ENCODE measurements at places on chromosomes 7 and 10.

DNA sequence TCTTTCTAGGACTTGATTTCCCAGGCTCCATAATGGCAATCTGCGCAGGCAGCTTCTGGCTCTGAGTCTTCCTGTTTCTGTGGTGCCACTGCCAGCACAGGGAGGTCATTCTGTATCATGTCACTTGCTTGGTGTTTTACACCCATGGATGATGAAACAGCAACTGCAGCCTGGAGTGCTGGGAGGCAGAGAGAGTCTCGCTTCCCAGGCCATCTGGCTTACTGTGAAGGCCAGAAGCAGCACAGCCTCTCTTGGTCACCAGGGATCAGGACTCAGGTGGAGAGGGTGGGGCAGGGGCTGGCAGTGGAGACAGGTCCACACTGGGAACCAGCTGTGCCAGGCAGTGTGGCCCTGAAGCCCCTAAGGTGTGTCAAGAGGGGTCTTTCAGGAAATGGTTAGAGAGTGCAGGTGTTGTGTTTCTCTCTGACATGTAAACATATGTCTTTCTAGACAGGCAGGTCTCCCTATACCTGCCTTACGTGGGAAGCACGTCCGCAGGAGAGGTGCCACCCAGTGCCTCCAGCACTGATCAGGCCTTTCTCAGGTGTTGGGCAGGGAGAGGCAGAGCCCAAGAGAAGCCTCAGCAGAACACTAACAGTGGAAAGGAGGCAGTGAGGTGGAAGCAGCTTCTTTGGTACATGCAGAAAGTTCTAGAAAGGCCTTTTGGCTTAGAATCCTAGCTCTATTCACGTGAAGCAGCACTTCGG, 71.4 kb downstream of the INSIG1 start:
- no peak for DNase-seq

- DNase-seq: no peak
These were observed 39.5 kb downstream of the PRKAG2 start for GRCh38 chr7:151837285-151838042.

DNA sequence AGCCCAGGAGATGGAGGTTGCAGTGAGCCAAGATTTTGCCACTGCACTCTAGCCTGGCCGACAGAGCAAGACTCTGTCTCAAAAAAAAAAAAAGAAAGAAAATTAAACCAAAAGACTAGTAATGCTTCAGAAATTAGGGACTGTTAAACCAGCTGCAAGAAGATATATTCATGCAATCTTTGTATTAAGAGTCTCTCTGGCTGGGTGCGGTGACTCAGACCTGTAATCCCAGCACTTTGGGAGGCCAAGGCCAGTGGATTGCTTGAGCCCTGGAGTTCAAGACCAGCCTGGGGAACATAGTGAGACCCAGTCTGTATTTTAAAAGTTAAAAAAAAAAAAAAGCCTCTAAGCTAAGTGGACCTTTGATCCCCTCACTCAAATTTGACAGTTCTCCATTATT, 2.5 kb upstream of the HNRNPF start:
- no peak for DNase-seq

DNA sequence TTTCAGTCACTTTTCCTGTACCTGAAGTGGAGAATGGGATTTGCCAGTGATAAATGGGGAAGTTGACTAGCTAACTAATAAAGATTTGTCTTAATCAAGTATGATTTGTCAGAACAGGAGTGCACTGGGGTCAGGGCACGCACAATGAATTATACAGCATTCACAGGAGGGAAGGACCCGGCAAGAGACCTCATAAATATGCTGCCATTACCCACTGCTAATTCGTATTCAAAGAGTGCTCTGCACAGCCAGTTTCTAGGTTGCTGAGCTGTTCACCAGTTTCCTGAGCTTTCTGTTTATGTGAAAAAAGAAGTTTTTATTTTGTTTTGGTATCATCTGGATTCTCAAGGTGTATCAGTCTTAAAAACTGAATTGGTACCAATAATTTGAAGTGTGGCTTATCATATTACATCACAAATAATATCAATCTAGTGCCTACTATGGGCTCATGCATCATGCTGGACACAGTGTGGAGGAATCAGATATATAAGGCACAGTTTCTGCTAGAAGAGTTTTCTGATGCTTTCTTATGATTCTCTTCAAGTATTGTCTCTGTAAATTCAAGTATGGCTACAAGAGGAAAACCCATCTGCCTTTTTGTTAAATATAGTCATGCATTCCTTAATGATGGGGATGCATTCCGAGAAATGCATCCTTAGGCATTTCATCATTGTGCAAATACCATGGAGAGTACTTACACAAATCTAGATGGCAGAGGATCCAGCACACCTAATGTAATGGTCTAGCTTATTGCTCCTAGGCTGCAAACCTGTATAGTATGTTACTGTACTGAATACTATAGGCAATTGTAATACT, 202.2 kb downstream of the VTI1A start:
- DNase-seq: peak; percentile 28

GRCh38 chr7:68258609-68259008, 1262.0 kb downstream of the TYW1 start:
- no peak for DNase-seq

DNA sequence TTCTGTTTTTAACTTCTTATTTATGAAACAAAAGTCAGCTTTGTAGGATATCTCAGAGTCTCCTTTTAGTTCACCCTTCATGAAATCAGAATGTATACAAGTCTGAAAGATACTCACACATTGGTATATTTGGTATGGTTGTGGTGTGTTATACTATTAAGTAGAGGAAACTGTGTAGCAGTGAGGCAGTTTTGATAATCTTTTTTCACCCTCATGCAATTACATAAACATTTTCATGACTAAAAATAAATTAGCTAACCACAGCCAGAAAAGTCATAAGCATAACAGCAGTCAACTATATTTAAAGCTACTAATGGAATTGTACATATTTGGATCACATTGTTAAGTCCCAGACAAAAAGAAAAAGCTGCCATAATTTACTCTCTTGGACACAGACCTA, 62.1 kb downstream of the FAM185A start:
- no peak for DNase-seq

DNA sequence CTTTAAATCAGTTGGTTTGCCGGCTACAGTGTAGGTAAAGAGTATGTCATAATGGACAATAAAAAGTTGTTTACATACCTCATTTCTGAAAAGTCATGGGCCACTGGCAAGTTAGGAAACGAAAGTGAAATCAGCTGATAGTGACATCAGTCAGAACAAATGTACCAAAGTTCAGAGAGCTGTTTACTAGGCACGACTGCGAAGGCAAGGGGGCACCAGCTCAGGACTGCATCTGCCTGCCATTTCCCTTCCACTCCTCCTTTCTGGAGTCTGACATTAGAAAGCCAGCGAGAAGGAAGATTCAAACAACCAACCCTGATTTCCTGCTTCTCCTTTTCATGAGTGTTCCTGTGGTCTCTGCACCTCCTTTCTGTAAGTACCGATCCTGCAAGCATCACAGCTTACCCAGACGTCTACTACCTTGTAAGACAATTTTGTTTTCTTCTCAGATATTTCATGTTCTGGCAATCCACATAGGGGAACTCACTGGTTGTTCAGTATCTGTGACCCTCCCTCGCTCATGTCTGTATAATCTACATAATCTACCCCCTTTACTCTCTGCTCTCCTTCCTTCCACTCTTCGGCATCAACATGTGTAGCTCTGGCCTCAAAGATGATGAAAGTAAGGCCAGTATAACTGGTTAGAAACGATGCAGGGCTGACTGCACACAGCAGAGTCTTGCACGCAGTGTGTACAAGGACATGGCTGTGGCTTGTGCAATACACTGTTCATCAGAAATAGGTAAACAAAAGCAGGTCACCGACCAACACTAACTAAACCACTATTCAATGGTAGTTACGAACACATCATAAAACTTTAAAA, at the start of gene TMEM140:
TMEM140 (plus strand) TSS at position 174 of the 823 bp plus-strand sequence. CDS start 16,370 bp downstream, outside the sequence.
- DNase-seq: peak; percentile 77

- no peak for DNase-seq
These were observed 69.7 kb upstream of the STK17A start for GRCh38 chr7:43513251-43513650.

DNA sequence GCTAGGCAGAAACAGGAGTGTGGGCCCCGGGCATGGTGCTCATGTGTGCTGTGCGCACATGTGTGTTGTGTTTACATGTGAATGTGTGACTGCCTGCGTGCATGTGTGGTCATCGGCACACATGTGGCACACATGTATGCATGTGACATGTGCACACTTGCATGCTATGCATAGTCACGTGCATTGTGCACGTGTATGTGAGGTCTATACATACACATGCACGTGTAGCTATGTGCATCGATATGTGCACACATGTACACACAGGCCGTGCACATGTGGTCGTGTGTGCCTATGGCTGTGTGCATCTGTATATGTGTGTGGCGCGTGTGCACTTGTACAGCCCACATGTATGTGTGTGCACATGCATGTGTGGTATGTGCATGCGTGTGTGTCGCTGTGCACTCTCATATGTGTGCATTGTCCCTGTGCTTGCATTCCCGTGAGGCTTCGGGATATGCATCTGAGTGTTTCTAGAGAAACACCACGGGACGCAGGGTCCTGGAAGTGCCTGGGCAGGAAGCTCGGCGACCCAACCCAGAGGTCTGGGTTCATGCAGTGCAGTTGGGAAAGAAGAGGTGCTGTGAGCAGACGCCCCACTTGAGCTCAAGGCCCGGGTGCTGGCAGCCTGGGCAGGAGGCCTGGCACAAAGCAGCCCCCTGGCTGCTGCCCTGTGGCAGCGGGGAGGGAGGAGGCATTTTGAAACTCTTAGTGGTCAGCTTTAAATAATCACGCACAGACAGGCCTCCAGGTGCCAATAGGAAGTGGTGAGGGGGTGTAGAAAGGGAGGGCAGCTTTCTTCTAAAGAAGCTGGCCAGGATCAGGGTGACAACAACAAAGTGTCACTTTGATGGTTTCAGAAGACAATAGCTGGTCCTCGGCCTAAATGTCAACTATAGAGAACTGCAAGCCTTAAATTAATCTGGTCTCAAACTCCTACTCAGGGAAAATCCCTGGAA, 410.0 kb upstream of the MGMT start:
- no peak for DNase-seq

GRCh38 chr10:29609696-29610095, 25.1 kb downstream of the SVIL start:
- no peak for DNase-seq

GRCh38 chr10:5533098-5533731, 8.5 kb downstream of the CALML3 start:
- no peak for DNase-seq

GRCh38 chr10:132437541-132437950, 40.5 kb downstream of the PWWP2B start:
- DNase-seq: no peak

DNA sequence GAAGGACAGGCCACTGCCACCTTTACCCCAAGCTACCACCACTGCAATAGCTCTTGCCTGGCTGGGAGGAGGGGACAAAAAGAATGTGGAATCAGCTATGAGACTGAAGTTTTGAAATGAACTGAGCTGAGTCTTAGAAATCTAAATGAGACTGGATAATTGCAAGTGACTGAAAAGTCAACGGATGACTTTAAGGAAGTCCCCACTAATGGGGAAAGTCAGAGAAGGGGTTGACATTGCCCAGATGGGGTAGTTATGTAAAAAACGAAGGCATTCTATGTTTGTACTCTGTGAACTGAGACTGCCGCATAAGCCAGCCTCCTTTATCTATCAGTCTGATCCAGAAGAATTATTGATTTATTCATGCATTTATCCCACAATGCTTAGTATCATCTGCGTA, 67.2 kb downstream of the RBM20 start:
- no peak for DNase-seq

DNA sequence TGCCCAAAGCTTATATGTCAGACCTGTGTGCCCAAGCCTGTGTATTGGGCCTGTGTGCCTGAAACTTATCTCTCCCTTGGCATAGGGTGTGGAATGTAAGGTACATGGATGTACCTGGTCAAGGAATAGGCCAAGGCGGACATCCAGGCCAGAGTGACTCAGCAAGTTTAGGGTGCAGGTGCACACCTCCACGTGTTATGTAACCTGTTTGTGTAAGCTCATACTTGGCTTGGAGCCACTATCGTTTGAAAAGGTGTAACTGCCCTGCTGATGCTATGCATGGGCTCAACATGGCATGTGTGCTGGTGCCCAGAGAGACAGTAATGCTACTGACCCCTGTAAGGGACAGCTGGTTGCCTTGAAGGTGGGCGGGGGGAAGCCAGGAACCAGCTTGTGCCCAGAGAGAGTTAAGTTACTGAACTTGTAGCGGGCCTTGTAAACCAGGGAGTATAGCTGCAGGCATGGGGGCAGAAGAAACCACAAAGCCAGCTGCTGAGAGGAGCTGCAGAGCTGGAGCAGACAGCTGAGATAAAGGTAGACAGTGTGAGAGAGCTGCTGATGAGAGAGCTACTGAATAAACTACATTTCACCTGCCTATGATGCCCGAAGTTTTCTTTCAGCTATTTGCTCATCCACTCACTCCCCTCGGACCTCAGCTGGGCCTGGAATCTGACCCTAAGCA, 656.4 kb upstream of the ZWINT start:
- no peak for DNase-seq

GRCh38 chr10:59976909-59977308, 70.6 kb upstream of the CCDC6 start:
- DNase-seq: no peak

DNA sequence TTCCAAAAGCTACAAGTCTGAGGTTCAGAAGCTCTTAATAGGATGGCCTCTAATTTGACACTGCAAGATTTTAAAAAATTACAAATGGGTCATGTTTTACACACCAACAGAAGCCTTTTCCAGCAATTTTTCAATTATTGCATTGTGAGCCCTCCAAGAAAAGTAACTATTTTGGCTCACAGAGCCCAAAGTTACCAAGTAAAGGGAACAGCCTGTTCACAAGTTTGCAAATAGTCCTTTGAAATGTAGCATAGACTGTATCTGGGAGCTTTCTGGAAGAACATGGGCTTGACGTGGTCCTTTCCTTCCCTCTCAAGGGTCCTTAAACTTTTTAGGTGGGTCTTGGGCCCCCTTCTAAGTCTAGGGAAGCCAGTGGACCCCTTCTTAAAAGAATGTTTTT, 1.3 kb upstream of the GDF10 start:
- no peak for DNase-seq

DNA sequence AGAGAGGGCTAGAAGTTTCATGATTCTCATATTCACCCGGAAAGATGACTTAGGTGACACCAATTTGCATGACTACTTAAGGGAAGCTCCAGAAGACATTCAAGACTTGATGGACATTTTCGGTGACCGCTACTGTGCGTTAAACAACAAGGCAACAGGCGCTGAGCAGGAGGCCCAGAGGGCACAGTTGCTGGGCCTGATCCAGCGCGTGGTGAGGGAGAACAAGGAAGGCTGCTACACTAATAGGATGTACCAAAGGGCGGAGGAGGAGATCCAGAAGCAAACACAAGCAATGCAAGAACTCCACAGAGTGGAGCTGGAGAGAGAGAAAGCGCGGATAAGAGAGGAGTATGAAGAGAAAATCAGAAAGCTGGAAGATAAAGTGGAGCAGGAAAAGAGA, 5.3 kb downstream of the GIMAP4 start:
- no peak for DNase-seq

GRCh38 chr7:15068324-15068723, 165.8 kb upstream of the DGKB start:
- peak; percentile 4 for DNase-seq

Measured in foreskin fibroblast (primary cell).